IMR-90 (cell line): ENCODE measurements at places on chromosomes 3 and 15.
A peak's percentile ranks its signal among the peaks of the same experiment; 100 is the strongest.

GRCh38 chr3:131147534-131147933, 120.9 kb downstream of the NEK11 start:
- DNase-seq: no peak

DNA sequence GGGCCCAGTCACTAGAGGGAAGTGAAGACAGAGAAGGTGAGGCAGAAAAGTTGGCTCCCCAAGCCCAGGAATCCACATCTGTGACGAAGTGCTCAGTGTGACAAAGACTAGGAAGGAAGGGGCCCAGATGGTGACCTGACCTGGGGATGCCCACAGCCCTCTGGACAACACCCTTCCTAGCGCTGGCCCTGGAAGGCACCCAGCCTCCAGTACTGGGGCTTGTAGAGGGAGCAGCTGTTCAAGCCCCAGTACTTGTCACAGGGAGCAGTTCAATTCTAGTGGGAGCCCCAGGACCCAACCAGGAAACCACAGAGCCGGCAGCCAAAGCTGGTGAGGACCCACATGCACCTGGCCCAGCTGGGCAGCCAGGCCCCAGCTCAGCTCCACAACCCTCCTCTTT, 190.8 kb downstream of the XXYLT1 start:
- DNase-seq: no peak

DNA sequence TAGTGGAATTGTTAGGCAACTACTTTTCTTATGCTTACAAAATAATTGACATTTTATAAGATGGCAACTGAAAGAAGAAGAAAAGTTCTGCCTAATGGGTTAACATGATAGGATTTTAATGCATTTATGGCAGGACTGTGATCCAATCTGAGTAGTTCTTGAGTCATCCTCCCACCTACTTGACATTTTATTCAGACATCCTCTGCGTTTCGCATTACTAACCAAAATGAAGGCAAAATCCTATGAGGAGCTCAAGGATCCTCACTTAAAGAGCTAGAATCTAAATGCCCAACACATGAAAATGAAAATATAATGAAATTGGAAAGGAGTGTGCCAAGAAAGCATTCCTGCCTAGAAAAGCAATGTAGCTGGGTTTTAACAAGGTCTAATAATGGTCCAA, 581.1 kb upstream of the SEMA6D start:
- DNase-seq: no peak

DNA sequence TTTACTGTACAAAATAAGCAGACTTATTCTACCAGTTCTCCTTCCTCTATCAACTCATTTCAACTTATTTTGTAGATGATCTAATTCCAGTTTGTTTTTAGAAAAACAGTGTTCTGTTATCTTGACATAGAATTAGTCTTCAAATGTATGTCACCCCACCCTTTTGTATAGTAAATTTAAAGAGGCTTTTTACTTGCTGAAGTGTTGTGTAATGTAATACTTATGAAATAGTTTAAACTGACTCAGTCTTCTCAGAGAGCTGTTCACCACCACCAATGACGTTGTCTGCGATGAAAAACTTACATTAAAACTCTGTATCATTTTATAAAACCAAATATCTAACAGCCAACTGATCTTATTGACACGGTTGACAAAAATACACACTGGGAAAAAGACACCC, 82.9 kb downstream of the RAP2B start:
- DNase-seq: peak; percentile 82

DNA sequence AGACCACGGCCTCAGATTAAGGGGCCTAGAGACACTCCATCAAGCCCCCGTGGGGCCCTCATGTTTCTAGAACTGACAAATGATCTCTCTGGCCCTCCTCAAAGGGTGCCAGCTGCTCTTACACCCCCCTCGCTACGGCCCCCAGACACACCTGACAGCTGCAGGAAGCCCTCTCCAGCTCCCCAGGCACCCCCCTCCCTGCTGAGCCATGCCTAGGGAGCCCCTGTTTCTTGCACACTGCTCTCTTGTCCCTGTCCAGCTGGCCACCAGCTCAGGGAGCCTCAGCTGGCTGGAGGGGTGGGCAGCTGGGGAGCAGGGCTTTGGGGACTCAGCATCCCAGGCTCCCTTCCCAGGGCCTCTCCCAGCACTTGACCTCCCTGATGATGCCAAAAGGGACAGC, 14.8 kb downstream of the TNK2 start:
- DNase-seq: no peak

DNA sequence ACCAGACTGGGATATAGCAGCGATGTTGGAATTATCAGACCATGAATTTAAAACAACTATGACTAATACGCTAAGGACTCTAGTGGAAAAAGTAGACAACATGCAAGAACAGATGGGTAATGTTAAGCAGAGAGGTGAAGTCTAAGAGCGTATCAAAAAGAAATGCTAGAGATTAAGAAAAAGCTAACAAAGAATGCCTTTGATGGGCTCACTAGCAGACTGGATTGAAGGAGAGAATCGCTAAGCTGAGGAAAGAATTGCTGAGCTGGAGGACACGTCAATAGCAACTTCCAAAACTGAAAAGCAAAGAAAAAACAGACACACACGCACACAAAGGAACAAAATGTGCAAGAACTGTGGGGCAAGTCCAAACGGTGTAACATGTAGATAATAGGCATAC, 20.0 kb upstream of the CMTM6 start:
- no peak for DNase-seq

DNA sequence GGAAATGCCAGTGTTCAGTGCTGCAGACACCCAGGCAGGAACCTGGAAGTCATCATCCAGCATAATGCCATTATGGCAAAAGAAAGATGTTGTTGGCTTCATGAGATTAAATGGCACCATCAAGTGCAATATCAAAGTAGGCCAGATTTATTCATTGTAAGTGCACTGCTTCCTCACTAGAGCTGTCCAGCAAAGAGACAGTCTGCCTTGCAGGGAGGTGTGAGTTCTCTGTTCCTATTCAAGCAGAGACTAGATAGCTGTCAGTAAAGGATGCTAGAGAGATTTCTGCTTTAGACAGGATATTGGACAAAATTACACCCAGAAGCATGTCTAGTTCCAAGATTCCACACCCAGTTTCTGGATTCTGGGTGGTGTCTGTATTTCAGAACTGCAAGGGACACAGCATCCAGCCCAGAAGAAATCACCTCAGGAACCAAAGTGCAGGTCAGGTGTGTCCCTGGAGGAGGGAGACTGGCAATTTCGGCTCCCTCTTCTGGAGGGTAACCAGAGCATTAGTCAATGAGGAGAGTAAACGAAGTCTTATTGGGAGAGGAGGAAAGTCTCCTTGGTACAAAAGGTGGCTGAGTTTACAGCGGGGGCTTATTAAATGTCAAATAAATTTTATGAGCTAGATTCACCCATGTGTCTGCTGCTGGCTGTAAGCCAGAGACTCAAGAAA, 377.3 kb downstream of the EPHB1 start:
- no peak for DNase-seq

DNA sequence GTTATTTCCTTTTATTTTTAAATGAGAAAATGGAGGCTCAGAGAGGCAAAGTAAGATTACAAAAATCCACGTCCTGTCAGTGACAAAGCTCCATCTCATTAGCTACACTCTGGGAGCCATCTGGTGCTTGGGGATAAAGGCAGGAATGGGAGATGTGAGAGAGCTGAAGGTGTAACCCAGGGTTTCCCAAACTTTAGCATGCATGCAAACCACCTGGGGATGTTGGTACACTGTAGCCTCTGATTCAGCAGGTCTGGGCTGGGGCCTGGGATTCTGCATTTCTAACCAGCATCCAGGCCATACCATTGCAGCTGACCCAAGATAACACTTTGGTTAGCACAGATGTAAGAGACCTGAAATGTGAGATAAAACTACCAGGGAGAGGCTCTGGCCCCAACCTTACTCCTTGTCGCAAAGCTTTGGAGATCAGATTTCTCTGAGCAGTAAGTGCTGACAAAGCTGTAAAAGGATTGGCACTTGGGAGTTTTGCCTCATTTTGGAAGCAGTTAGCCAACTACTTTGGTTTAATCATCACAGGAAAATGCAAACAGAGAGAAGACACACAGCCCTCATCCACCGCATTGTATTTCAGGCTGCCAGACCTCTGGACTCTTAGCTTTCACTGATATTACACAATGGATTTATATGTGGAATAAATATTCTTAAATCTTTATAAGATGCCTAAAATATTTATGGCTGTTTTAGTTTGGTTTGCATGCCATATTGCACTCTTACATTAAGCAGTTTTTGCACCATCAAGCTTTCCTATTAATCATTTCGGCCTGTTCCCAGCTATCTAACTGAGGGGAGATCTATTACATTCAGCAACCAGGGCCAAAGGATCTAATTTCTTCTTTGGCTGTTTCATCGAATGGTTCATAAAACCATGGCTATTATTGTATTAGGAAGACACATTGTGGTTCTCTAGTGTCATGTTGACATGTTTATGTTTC, 263.0 kb downstream of the EBLN2 start:
- DNase-seq: no peak

DNA sequence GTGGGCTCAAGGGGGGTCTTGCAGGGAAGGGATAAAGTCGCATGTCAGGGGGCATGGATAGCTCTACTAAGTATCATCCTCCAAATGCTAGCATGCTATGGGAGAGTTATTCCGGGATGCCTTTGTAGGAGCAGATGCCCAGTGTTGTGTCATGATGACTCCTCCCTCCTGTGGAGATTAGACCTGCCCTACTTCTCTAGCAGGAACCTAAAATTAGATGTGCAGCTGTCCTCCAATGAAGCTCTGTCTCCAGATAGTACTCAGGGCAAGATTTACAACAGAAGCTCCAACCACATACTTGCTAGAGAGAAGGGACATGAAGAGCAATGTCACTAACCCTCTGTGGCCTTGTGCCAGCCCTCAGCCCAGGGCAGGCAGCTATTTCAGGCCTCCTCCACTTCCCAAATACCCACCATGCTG, 82.5 kb downstream of the AGBL1 start:
- DNase-seq: no peak

DNA sequence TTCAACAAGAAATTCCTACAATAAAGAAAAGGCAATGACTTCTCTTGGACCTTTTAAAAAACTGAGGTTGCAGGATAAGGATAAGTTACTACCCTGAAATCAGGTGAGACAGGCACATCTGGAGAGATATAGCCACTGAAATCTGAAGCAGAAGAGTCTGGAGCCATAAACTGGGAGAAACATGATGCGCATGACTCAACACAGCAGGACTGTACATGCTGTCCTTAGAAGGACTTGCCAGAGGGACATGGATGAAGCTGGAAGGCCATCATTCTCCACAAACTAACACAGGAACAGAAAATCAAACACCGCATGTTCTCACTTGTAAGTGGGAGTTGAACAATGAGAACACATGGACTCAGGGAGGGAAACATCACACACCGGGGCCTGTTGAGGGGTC, 1020.2 kb downstream of the AGBL1 start:
- DNase-seq: no peak

DNA sequence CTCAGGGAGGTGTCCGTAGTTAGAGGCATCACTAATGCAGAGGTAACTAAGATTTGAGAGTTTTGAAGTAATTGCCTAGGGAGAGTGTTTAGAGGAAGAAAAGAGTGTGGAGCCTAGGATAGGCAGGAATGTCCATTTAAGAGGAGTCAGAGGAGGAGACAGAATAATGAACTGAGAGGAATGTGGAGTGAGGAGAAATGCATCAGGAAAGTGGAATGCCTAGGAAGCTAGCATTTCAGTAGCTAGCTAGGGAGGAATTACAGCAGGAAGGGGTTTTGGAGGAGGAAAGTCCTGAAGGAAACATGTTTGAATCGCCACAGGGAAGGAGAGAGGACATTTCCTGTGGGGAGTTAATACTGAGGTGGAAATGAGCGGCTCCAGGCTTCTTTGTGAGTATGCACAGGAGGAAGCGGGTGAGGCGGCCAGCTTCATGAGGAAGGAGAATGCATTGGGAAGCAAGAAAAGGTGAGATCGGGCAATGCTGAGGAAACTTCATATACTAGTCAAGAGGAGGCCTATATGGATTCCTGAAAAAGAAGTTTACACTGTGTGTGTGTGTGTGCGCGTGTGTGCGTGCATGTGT, 154.3 kb downstream of the TMEM108 start:
- DNase-seq: no peak

DNA sequence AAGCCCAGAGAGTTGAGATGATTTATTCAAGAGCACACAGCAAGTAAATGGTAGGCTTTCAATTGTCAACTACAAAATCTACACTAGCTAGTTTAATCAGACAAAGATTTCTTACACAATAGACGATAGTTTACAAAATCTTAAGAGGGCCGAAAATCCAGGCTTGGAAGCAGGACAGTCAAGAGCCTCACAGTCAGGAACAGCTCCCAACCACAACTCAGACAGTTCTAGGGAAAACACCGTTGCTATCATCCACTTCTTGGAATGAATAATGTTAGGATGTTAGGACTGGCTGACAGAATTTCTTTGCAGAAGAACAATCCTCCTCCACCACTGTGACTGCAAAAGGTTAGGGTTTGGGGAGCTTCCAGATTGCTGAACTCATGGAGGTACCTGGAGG, 290.8 kb upstream of the ZPLD1 start:
- DNase-seq: no peak

- DNase-seq: no peak
These were observed 264.1 kb upstream of the SLCO3A1 start for GRCh38 chr15:91589360-91589759.

DNA sequence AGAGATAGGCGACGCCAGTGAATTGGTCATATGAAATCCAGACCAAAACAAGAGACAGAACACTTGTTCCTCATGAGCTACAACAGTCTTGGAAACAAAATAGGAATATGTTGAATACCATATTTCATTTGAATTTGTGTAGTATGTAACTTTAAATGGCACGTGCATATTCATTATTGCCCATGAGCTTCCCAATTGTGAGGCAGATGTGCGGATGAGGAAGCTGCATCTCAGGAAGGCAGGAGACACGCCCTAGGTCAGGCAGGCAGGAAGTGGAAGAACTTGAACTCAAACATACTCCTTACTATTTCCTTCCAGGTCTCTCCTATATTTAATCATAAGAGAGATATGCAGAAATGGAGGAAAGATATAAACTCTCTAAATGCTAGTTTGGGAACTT, 106.8 kb upstream of the SLC2A2 start:
- no peak for DNase-seq

- no peak for DNase-seq
These were observed 272.2 kb upstream of the NR2F2 start for GRCh38 chr15:96058103-96058851.

- no peak for DNase-seq
These were observed 2.0 kb upstream of the TRAT1 start for GRCh38 chr3:108820586-108820985.

- peak; percentile 78 for DNase-seq
These were observed 93.2 kb downstream of the TMEM212 start for GRCh38 chr3:171936191-171936841.

DNA sequence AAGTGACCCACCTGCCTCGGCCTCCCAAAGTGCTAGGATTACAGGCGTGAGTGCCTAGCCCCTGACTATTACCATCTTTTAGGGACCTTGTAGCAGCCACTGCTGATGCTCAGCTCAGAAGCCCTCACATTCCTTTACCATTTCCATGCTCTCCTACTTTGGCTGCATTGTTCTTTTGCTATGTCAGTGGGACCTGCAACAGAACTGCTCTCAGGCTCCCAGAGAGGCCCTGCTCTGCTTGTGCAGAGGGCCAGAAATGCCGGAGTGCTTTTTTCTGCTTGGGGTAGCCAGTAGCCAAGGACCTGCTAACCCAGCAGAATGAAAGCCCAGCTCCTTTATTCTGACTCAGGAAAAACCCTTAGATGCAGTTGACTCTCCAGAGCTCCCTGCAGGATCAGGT, 18.3 kb upstream of the PROK2 start:
- no peak for DNase-seq

- no peak for DNase-seq
These were observed 60.3 kb upstream of the UTS2B start for GRCh38 chr3:191390580-191390979.

GRCh38 chr15:82044373-82045178, 1.2 kb downstream of the MEX3B start:
- DNase-seq: peak; percentile 81
